ENCODE measurements at places on chromosomes 2 and 18.

DNA sequence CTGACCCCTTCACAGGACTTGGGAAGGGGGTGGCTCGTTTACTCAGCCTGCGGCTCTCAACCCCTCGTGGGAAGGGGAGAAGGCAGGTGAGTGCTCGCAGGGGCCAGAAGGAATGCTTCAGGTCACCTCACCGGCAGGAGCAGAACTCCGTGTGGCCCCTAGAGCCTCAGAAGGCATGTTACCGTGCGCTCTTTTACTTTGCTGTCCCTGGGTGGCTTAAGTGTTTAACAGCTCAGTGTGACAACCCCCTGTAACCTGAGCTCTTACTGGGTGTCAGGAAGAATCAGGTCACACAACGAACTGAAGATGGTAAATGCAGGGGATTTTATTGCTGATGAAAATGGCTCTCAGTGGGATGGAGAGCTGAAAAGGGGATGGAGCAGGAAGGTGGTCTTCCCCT lies 1235.4 kb downstream of the LRP1B start:
- DNase-seq, result no peak

- DNase-seq, result no peak
Observed at GRCh38 chr2:11407413-11407812, 58.5 kb downstream of the E2F6 start.

- no peak for DNase-seq
Observed at GRCh38 chr2:101030866-101031554, 28.9 kb downstream of the RPL31 start.

GRCh38 chr2:218418717-218419458 lies at the start of gene VIL1:
Gene VIL1 (plus strand): TSS chr2:218419123. CDS start chr2:218423779, 4,656 bp downstream.
- DNase-seq, result no peak

- DNase-seq, result no peak
Observed at GRCh38 chr18:61891894-61892293, 913 bp downstream of the RNF152 start.

DNA sequence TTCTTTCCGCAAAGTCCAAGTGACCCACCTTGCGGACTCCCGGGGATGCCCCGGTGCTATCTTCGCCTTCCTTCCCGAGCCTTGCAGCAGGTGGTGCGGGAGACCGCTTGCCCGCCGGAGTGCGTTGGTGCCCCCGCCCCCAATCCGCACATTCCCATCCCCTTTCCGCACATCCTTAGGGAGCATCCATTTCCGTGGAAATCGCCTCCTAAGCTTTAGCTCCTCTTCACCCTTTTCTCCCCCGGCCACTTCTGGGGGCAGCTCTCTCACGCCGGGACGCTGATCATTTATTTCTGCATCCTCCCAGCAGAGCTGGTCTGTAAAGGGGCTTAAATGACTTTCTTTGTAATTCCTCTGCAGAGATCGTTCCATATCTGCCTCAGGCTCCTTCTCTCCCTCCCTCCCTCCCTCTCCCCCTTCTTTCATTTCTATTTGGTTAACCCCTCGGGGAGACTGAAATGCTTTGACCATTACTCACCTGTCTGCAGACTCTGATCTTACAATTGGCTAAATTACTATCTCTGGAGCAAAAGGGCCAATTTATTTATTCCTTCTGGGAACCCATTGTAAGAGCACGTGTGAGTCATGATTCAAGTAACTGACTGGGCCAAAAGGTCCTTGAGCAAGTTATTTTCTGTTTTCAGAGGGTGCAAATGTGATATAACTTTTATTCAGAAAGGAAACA lies 1.3 kb upstream of the LYPD1 start:
- no peak for DNase-seq
